ENCODE measurements at places on chromosomes 5 and 9.
A peak's percentile ranks its signal among the peaks of the same experiment; 100 is the strongest.

- H3K27me3 ChIP-seq, result no peaks in the 10 kb centered on the region
- H3K4me3 ChIP-seq, result no peak overlapping the region
- peak; percentile 88 for DNase-seq
- H3K4me1 ChIP-seq, result peaks cover 12% of the 10 kb centered on the region
- H3K27ac ChIP-seq, result peak overlapping the region; percentile 53
These were observed 132.9 kb upstream of the NR3C1 start for GRCh38 chr5:143536364-143536763.

GRCh38 chr9:3576328-3576727 is 50.5 kb upstream of the RFX3 start:
- DNase-seq, result no peak
- H3K4me1 ChIP-seq, result no peaks in the 10 kb centered on the region
- no peak overlapping the region for H3K4me3 ChIP-seq
- no peaks in the 10 kb centered on the region for H3K27me3 ChIP-seq

DNA sequence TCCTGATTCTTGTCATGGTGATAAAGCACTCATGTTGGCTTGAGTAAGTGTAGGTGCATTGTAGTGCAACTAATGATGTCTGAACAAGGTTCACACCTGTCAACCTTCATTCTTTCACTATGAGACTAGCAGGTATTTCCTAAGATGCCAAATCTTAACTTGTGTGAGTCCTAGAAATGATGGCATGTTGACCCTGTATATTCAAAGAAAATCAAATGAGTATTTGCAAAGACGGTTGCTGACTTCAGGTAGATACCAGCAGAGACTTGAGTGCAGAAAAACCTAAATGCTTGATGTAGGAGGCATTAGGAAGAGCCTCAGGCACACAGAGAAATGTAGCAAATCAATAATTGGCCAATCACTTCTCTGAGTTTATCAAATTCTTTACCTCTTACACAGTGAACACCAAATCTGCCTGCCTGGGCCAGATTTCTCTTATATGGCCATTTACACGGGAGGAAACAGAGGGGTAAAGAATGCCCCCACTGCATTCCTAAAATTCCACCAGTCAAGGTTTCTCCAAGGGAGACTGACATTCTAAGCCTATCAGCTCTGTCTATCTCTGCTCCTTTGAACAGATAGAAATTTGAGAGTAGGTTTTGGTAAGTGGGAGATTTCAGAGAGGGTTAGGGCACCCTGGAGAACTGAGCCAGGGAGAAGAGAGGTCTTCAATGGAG is 488.6 kb upstream of the WWC1 start:
- DNase-seq, result peak; percentile 79
- H3K27ac ChIP-seq, result peak overlapping the region; percentile 67
- H3K4me1 ChIP-seq, result peaks cover 48% of the 10 kb centered on the region

- DNase-seq, result no peak
- H3K4me1 ChIP-seq, result no peaks in the 10 kb centered on the region
- H3K27me3 ChIP-seq, result no peaks in the 10 kb centered on the region
- H3K27ac ChIP-seq, result no peak overlapping the region
These were observed 559.6 kb upstream of the ACO1 start for GRCh38 chr9:31824860-31825259.

DNA sequence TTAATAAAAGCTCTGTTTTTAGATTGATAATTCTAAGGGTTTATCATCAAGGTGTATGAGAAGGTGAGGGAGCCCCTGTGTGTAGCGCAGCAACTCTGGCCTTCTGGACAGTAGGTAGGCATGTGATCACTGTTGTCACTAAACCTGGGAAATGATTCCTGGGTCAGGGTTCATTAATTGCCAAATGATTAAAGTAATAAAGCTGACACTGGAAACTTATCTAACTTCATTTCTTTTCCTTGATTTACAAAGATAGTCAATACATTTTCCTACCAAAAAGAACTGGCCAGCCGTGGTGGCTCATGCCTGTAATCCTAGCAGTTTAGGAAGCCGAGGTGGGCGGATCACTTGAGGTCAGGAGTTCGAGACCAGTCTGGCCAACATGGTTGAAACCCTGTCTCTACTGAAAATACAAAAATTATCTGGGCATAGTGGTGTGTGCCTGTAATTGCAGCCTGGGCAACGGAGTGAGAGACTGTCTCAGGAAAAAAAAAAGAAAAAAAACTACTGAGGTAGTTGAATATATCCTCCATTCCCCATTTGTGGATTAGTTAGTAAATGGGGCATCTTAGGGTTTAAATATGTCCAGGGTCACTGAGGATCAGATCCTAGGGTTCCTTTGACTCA is 2.4 kb downstream of the EHMT1 start:
- H3K4me1 ChIP-seq, result peaks cover 26% of the 10 kb centered on the region
- no peak overlapping the region for H3K4me3 ChIP-seq
- peaks cover 2% of the 10 kb centered on the region for H3K36me3 ChIP-seq
- DNase-seq, result no peak
- no peak overlapping the region for H3K27ac ChIP-seq
- no peaks in the 10 kb centered on the region for H3K27me3 ChIP-seq

GRCh38 chr9:21428235-21428634 is 12.0 kb upstream of the IFNA1 start:
- H3K4me1 ChIP-seq, result no peaks in the 10 kb centered on the region
- no peak overlapping the region for H3K27ac ChIP-seq
- no peaks in the 10 kb centered on the region for H3K36me3 ChIP-seq
- H3K4me3 ChIP-seq, result no peak overlapping the region
- no peak for DNase-seq

DNA sequence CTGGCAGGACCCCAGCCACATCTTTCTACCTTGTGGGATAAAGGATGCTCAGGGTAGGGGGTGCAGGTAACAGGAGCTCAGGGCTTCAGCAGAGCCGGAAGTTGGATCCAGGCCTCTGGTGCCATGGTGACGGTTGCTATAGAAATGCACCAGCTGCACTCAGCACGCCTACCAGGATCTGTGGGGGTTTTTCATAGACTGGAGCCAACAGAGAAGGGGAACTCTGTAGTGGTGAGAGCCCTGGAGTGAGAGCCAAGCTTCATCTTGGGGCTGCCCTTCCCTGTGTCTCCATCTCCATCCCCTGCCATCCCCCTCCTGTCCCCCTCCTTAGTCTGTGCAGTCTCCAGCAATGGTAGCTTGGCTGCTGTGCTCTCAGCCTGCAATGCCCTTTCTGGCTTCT is 27.5 kb upstream of the BOD1 start:
- no peaks in the 10 kb centered on the region for H3K36me3 ChIP-seq
- H3K27ac ChIP-seq, result no peak overlapping the region
- no peak for DNase-seq
- H3K4me3 ChIP-seq, result no peak overlapping the region
- H3K4me1 ChIP-seq, result no peaks in the 10 kb centered on the region
- H3K27me3 ChIP-seq, result peaks cover 4% of the 10 kb centered on the region

GRCh38 chr5:73955271-73955846 is 329.4 kb downstream of the ARHGEF28 start:
- DNase-seq, result no peak
- H3K4me1 ChIP-seq, result peaks cover 13% of the 10 kb centered on the region
- H3K36me3 ChIP-seq, result no peaks in the 10 kb centered on the region
- H3K27me3 ChIP-seq, result no peaks in the 10 kb centered on the region
- H3K27ac ChIP-seq, result no peak overlapping the region
- no peak overlapping the region for H3K4me3 ChIP-seq

DNA sequence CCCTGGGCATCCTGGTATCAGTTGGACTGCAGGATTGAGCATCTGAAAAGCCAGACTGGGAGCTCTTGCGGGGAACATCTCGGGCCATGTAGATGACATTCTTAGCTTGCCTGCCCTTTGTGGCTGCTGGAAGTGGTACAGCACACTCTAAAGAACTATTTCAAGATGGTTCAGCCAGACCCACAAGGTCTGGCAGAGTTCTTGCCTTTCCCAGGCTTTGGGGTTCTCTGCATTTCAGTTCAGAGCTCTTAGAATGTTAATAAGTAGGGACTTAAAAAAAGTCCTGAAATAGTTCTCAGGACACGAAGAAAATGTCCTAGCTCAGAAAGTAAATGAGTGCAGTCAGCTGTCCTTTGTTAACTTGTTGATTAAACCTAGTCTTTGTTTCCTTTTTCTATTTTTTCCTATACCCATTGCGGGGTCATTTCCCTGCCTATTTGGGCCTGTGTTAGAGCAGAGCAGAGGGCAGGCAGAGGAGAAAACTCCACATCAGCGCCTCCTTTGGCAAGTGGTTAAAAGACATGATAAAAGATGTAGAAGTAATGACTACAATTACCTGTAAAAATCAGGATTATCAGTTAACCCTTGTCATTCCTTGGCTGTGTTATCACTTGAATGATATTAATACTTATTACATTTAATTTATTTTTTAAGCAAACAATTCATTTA is 291.5 kb downstream of the ZSWIM6 start:
- H3K27ac ChIP-seq, result no peak overlapping the region
- no peak for DNase-seq
- no peak overlapping the region for H3K4me3 ChIP-seq
- H3K4me1 ChIP-seq, result no peaks in the 10 kb centered on the region

GRCh38 chr5:166497496-166498104 is 1793.8 kb upstream of the WWC1 start:
- no peak for DNase-seq
- H3K4me1 ChIP-seq, result no peaks in the 10 kb centered on the region
- no peak overlapping the region for H3K4me3 ChIP-seq
- H3K27me3 ChIP-seq, result no peaks in the 10 kb centered on the region
- no peaks in the 10 kb centered on the region for H3K36me3 ChIP-seq

DNA sequence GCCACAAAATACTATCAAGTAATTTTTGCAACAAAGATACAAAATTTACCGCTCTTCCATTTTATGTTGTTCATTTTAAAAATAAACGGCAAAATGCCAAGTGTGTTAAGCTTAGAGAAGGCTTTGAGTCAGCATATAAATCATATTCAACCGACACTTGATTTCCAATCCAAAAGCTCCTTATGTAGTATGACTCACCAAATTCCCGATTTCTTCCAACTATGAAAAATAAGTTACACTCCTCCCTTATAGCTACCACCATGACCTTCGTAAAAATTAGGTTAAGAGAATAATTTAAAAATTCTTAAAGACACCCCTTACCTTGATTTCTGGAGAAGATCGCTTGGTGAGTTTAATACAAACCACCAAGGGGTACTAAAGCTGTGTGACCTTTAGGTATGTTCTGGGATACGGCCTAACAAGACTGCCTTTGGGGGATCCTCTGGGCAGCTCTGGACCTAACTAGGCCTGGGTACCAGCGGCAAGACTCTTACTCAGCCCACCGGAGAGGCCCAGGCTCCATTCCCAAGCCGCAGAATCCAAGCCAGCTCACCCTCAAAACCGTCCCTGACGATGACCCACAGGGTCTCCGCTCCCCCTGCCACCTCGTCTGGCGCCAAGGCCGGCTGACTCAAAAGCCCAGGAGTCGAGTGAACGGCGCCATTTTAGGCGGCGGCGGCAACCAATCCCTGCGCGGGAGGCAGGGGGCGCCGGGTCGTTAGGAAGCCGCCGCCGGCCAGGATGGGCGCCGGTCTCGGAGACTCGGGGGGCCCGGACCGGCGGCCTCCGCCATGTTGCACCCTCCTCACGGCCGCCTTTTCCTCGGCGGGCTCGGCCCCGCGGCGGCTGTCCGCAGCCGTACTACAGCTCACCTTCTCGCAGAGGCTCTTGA is 739 bp downstream of the PPP2CA start:
- H3K4me1 ChIP-seq, result peaks cover 29% of the 10 kb centered on the region
- DNase-seq, result no peak
- no peaks in the 10 kb centered on the region for H3K27me3 ChIP-seq
- H3K27ac ChIP-seq, result peak overlapping the region; percentile 94
- H3K36me3 ChIP-seq, result peaks cover 6% of the 10 kb centered on the region
- H3K4me3 ChIP-seq, result peak overlapping the region; percentile 100

DNA sequence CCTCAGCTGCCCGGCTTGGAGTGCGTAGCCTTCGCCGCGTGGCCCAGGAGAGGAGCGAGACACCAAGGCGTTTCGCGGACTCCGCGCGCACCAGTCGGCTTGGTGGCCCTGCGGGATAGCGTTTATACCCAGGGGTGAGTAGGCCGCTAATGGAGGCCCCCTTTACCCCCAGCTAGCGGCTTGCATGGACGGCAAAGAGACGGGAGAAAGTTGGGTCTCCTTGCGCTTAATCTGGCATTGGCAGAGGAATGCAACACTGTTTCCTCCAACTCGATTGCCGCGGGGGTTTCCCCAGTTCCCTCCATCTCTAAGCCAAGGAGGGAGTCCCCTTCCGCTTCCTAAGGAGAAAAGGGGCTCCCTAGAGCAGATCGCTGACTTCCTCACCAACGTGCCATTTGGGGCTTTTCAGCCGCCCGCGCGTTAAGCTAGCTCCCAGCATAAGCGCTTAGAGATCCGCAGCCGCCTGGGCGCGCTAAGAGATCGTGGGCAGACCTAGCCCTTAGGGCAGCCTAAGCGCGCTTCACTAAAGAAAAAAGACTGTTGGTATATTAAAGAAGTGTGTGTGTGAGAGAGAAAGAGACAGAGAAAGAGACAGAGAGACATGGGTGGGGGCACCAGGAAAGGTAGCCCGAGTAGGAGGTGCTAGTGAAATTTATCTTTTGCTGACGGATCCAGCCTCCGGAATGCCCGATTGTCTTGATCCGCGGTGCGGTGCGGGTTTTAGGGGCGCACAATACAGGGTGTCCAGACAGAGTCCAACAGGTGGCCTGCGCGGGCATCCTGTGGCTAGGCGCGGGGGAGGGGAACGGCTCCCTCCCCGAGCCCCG is 597.9 kb upstream of the SGCD start:
- peak overlapping the region; percentile 31 for H3K4me3 ChIP-seq
- H3K4me1 ChIP-seq, result no peaks in the 10 kb centered on the region
- H3K27ac ChIP-seq, result no peak overlapping the region
- peaks cover 46% of the 10 kb centered on the region for H3K27me3 ChIP-seq
- H3K36me3 ChIP-seq, result no peaks in the 10 kb centered on the region

- H3K36me3 ChIP-seq, result no peaks in the 10 kb centered on the region
- DNase-seq, result no peak
- no peaks in the 10 kb centered on the region for H3K27me3 ChIP-seq
- H3K4me1 ChIP-seq, result peaks cover 4% of the 10 kb centered on the region
These were observed 5.1 kb downstream of the SPAAR start for GRCh38 chr9:35914301-35914807.

- H3K4me1 ChIP-seq, result no peaks in the 10 kb centered on the region
- H3K36me3 ChIP-seq, result no peaks in the 10 kb centered on the region
- H3K27ac ChIP-seq, result no peak overlapping the region
- no peaks in the 10 kb centered on the region for H3K27me3 ChIP-seq
- no peak overlapping the region for H3K4me3 ChIP-seq
These were observed 1278.2 kb downstream of the CDH12 start for GRCh38 chr5:21574961-21575360.

GRCh38 chr9:21141427-21141882 is at the start of gene IFNW1:
Gene IFNW1, minus strand, starts transcription at chr9:21141832. Its CDS starts 262 bp downstream, at chr9:21141570.
- no peaks in the 10 kb centered on the region for H3K36me3 ChIP-seq
- H3K27ac ChIP-seq, result no peak within 1 kb of the TSS
- peaks cover 4% of the 10 kb centered on the region for H3K27me3 ChIP-seq
- no peak for DNase-seq
- H3K4me1 ChIP-seq, result no peaks in the 10 kb centered on the region

- no peak overlapping the region for H3K4me3 ChIP-seq
- DNase-seq, result no peak
- no peak overlapping the region for H3K27ac ChIP-seq
- no peaks in the 10 kb centered on the region for H3K36me3 ChIP-seq
- no peaks in the 10 kb centered on the region for H3K4me1 ChIP-seq
These were observed 596.1 kb downstream of the IRX1 start for GRCh38 chr5:4191703-4192102.

GRCh38 chr5:50984640-50985039 is 318.2 kb downstream of the PARP8 start:
- no peak overlapping the region for H3K4me3 ChIP-seq
- H3K4me1 ChIP-seq, result no peaks in the 10 kb centered on the region
- H3K27me3 ChIP-seq, result no peaks in the 10 kb centered on the region
- DNase-seq, result no peak
- no peaks in the 10 kb centered on the region for H3K36me3 ChIP-seq

- H3K36me3 ChIP-seq, result no peaks in the 10 kb centered on the region
- H3K4me1 ChIP-seq, result peaks cover 56% of the 10 kb centered on the region
- peak overlapping the region; percentile 82 for H3K27ac ChIP-seq
These were observed 214.4 kb upstream of the S1PR3 start for GRCh38 chr9:88776717-88777497.
